ENCODE measurements at places on chromosomes 5 and 9. TPM values are rescaled to one million over a fixed set of nuclear protein-coding genes. Genes with fewer than 3 reads are reported as not detected.

The CSF1R gene
- total RNA-seq, result 7.6 TPM

The ROR2 gene
- total RNA-seq, result 4.5 TPM

The PLEKHG4B gene
- total RNA-seq, result 0.47 TPM

The UQCRQ gene
- 399 TPM for total RNA-seq

The FRMD3 gene
- 0.94 TPM for total RNA-seq

The YIPF5 gene
- total RNA-seq, result 23.6 TPM

The NIM1K gene
- total RNA-seq, result 0.19 TPM

- H3K27ac ChIP-seq, result no peak overlapping the region
- no peak overlapping the region for H3K4me3 ChIP-seq
- no peaks in the 10 kb centered on the region for H3K27me3 ChIP-seq
- DNase-seq, result no peak
Observed at GRCh38 chr5:77140350-77140749, 53.3 kb upstream of the ZBED3 start.

GRCh38 chr9:106478312-106478711, 384.7 kb upstream of the ZNF462 start:
- no peak overlapping the region for H3K27ac ChIP-seq
- no peak overlapping the region for H3K4me3 ChIP-seq
- no peaks in the 10 kb centered on the region for H3K27me3 ChIP-seq
- H3K4me1 ChIP-seq, result peaks cover 4% of the 10 kb centered on the region
- DNase-seq, result no peak
- no peaks in the 10 kb centered on the region for H3K36me3 ChIP-seq

DNA sequence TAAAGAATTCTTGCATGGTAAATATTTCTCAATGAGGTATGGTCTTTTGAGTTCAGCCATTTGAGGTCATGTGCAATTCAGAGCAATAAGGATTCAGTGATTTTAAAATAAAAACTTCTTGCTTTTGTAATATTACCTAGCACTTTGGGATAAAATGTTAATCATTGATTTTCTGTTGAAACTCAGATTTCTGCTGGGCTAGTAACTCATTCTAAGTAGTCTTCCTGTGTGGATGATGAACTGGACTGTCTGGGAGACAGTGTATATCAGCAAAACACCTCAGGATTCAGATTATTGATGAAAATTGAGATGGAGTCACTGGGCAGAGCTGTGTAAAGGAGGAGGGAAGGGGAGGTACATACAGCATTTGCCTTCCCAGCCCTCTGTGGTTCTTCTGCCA, 10.8 kb upstream of the PSAT1 start:
- H3K27me3 ChIP-seq, result no peaks in the 10 kb centered on the region
- no peak overlapping the region for H3K4me3 ChIP-seq
- no peak for DNase-seq
- no peaks in the 10 kb centered on the region for H3K4me1 ChIP-seq

DNA sequence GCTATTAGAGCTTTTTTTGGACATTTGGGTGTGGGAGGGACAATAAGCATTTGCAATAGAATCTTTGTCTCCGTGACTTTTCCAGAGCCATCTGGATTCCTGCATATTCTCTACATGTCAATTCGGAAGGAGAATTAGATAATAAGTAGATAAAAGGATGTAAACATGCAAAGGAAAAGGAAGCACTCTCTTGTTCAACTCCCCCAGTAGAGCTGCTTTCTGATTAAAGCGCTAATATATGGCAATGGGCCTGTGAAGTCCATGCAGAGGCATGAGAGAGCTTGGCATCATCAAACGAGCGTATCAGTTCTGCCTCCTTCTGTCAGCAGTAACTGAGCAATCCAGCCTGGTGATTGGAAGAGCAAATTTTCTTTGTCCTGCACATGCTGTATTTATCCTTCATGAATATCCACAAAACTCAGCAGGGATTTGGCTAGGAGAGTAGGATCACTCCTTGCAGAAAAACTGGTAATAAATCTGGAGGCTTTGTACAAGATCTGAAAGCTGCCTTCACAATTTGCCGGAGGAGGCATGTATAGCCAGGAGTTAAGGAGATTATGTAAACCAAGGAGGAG, 1752.9 kb downstream of the MAT2B start:
- no peak for DNase-seq
- H3K4me1 ChIP-seq, result no peaks in the 10 kb centered on the region
- no peak overlapping the region for H3K4me3 ChIP-seq
- H3K27ac ChIP-seq, result no peak overlapping the region
- H3K36me3 ChIP-seq, result no peaks in the 10 kb centered on the region
- H3K27me3 ChIP-seq, result no peaks in the 10 kb centered on the region

GRCh38 chr9:27572566-27572917, 739 bp downstream of the C9orf72 start:
- peaks cover 11% of the 10 kb centered on the region for H3K4me1 ChIP-seq
- H3K27me3 ChIP-seq, result no peaks in the 10 kb centered on the region
- H3K27ac ChIP-seq, result peak overlapping the region; percentile 100
- peak overlapping the region; percentile 86 for H3K4me3 ChIP-seq

- no peak overlapping the region for H3K4me3 ChIP-seq
- no peak for DNase-seq
- H3K27me3 ChIP-seq, result no peaks in the 10 kb centered on the region
- H3K27ac ChIP-seq, result no peak overlapping the region
Observed at GRCh38 chr9:91144769-91145168, 216.9 kb downstream of the AUH start.

GRCh38 chr5:1799110-1799601, 481 bp downstream of the MRPL36 start:
- peaks cover 34% of the 10 kb centered on the region for H3K36me3 ChIP-seq
- no peaks in the 10 kb centered on the region for H3K27me3 ChIP-seq
- DNase-seq, result peak; percentile 50
- H3K4me1 ChIP-seq, result peaks cover 6% of the 10 kb centered on the region
- H3K27ac ChIP-seq, result peak overlapping the region; percentile 68
- peak overlapping the region; percentile 90 for H3K4me3 ChIP-seq

DNA sequence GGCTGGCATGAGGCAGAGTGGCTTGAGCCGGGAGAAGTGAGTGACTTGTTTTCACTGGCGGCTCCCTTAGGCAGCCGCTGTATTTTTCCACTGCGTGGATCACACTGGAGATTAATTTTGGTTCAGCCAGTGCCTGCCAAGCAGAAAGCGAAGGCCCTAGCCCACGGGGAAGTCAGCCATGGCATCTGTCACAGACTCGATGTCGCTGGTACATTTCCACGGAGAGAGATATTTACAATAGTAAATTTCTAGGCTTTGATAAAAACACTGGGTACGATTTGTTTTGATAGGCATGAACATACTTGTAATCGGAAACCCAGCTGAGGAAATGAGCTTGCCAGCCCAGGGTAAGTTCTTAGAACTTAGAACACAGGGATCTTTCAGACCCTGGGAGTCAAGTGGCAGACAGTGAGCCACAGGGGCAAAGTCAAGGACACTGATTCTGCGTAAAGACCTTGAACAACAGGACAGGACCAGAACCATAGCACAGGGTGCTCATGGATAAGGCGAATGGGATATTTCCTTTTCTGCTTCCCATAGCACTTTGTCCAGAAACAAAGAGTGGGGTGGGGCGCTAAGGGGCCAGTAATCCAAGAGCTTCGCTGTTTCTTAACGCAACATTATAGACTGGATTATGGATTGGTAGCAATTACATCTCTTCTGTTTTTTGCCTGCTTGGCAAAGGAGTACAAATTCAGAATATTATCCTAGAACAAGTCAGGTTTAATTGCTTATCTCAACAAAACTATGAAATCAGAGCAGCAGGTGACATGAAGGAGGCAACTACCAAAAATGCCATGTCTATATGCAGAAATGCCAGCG, 4.5 kb downstream of the DUSP1 start:
- DNase-seq, result no peak
- peaks cover 2% of the 10 kb centered on the region for H3K27me3 ChIP-seq
- peaks cover 30% of the 10 kb centered on the region for H3K4me1 ChIP-seq
- H3K4me3 ChIP-seq, result no peak overlapping the region
- peaks cover 28% of the 10 kb centered on the region for H3K36me3 ChIP-seq

- H3K27ac ChIP-seq, result no peak overlapping the region
- H3K4me1 ChIP-seq, result no peaks in the 10 kb centered on the region
- no peaks in the 10 kb centered on the region for H3K36me3 ChIP-seq
- no peaks in the 10 kb centered on the region for H3K27me3 ChIP-seq
- no peak for DNase-seq
Observed at GRCh38 chr5:32654427-32654826, 56.7 kb upstream of the NPR3 start.

- H3K27ac ChIP-seq, result no peak overlapping the region
- H3K4me1 ChIP-seq, result no peaks in the 10 kb centered on the region
- H3K36me3 ChIP-seq, result no peaks in the 10 kb centered on the region
Observed at GRCh38 chr9:79360387-79361347, 211.1 kb upstream of the TLE4 start.

Measured in thymus (tissue), 14 donors.